Osteoblast (primary cell): ENCODE measurements at places on chromosomes 2 and 18. TPM values are rescaled to one million over a fixed set of nuclear protein-coding genes. Genes with fewer than 3 reads are reported as not detected.
A peak's percentile ranks its signal among the peaks of the same experiment; 100 is the strongest.

Gene GPR75
- 1.8 and 2.2 TPM in 2 replicates for total RNA-seq

GRCh38 chr2:211941216-211941747 lies 597.3 kb downstream of the ERBB4 start:
- DNase-seq: no peak
- H3K27me3 ChIP-seq: no peaks in the 10 kb centered on the region
- no peaks in the 10 kb centered on the region for H3K36me3 ChIP-seq
- H3K4me3 ChIP-seq: no peak overlapping the region

Gene PROM2
- 0.29 and 0.36 TPM in 2 replicates for total RNA-seq

DNA sequence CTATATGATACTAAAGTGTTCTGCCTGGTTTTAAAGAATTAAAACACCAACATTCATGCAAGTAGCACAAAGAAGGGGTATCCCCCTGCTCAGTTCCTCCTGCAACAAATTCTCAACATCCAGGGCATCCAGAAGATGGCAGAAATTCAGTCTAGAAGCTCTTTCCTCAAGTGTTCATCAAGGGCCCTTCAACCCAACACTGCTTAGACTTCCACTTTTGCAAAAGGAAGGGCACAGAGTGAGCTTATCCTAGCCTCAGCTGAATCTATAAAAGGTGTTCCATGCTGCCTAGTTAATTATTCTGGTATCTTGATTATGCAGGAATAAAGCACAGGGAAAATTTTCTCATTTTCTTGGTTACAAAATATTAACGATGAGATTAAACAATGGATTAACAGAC lies 275.8 kb upstream of the CRIM1 start:
- no peaks in the 10 kb centered on the region for H3K4me1 ChIP-seq
- no peaks in the 10 kb centered on the region for H3K36me3 ChIP-seq
- no peaks in the 10 kb centered on the region for H3K27me3 ChIP-seq
- no peak overlapping the region for H3K4me3 ChIP-seq

Gene TNFAIP6
- 43.1 and 61.6 TPM in 2 replicates for total RNA-seq

Gene SLC11A1
- total RNA-seq: 0.29 and 0.36 TPM in 2 replicates

DNA sequence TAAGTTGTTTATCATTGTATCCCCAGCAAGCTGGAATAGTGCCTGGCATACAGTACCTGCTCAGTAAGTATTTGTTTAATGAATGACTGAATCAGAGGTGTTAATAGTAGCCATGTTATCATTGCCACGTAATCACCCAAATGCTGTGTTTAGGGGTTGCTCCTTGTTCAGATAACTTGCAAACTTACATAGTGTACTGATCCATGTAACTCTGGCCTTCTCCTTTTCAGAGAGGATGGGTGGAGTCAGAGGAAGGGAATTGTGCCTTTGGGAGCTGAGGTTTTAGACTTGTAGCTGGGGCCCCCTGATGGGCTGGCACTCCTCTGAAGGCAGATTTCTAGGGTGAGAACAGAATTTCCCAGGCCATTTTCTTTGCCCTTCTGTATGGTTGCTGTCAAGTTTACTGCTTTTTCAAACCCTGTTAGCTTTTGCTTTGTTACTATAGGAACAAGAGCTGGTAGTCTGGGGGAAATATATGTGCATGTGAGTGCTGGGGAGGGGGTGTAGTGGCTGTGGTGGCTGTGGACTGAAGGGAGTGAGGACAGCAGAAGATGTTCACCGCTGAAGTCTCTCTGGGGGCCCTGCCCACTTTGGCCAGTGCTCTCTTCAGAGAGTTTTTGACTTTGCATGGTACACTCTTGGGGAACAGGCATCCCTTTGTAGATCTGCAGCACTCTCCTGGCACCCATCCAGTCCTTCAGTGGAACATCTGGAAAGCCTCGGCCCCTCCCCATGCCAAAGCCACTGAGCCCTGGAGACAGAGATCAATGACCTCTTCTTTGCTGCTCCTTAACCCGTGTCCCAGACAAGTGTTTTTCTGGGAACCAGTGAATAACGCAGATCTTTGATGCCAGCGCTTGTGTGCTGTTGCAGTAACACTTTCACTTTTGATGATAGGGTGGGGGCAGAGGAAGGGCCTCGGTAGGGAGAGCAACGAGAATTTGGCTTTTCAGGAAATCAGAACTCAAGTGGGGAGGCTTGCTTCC lies 209.0 kb downstream of the PRKCE start:
- no peaks in the 10 kb centered on the region for H3K36me3 ChIP-seq
- H3K27me3 ChIP-seq: no peaks in the 10 kb centered on the region
- H3K4me1 ChIP-seq: peaks cover 15% of the 10 kb centered on the region
- DNase-seq: peak; percentile 59

- no peak overlapping the region for H3K27ac ChIP-seq
- peaks cover 2% of the 10 kb centered on the region for H3K4me1 ChIP-seq
- H3K27me3 ChIP-seq: peaks cover 15% of the 10 kb centered on the region
- DNase-seq: no peak
Measured at GRCh38 chr2:38514603-38515154, 88.0 kb downstream of the HNRNPLL start.

- H3K36me3 ChIP-seq: no peaks in the 10 kb centered on the region
- no peak overlapping the region for H3K27ac ChIP-seq
- H3K4me3 ChIP-seq: no peak overlapping the region
Measured at GRCh38 chr2:207248702-207249377, 83.1 kb upstream of the KLF7 start.

Gene SH2D6
- total RNA-seq: under 0.01 TPM in 1 of 2 replicates, not detected in the other

Gene IL1F10
- not detected in 2 replicates for total RNA-seq

DNA sequence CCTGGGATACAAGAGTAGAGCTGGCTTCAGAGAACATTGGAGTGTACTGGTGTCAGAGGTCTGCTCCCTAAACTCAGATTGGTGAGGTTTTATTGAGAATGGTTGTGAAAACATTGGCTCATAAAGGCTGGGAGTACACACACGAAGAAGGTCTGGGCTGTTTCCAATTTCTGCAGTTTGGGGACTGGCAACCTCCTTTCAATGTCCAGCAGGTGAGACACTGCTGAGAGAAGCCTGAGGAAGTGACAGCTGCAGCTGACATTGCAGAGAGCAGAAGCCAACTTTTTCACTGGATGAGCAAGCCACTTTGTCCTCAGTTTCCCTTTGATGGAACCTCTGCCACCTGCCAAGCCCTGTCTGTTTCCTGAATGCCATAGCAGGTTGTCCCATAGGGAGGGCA lies 346.6 kb upstream of the SPRED2 start:
- no peak overlapping the region for H3K27ac ChIP-seq
- H3K4me3 ChIP-seq: no peak overlapping the region
- no peaks in the 10 kb centered on the region for H3K36me3 ChIP-seq
- no peaks in the 10 kb centered on the region for H3K4me1 ChIP-seq
- no peaks in the 10 kb centered on the region for H3K27me3 ChIP-seq

Gene NEUROD1
- not detected in 2 replicates for total RNA-seq

DNA sequence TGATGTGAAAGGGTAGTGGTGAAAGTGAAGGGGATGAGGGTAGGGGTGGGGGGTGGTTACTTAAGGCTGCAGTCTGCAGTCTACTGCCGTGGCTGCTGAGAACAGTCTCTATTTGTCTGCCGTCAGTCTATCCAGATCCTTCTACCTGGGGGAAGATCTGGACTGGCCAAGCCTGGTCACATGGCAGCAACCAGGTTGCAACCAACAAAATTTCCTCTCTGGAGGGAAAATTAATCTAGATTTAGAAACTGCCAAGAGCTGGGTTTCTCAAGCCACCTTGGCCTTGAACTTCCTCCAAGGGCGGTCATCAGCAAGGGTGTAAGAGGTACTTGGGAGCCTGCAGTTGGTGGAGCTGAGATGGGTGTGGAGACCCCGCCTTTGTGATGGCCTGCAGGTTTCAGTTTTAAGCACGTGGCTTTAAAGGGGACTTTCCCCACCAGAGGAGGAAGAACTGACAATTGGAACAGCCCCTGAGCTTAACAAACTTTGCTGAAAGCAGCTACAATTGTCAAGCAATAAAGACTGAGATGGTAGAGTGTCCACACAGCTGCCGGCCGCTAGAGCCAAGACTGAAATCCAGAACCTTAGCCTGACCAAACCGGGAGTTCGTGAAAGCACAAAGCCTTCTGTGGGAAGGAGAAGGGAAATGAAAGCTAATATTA lies 31.4 kb upstream of the KCMF1 start:
- no peaks in the 10 kb centered on the region for H3K36me3 ChIP-seq
- no peaks in the 10 kb centered on the region for H3K27me3 ChIP-seq
- H3K27ac ChIP-seq: no peak overlapping the region
- no peak overlapping the region for H3K4me3 ChIP-seq
- H3K4me1 ChIP-seq: peaks cover 5% of the 10 kb centered on the region
- no peak for DNase-seq

DNA sequence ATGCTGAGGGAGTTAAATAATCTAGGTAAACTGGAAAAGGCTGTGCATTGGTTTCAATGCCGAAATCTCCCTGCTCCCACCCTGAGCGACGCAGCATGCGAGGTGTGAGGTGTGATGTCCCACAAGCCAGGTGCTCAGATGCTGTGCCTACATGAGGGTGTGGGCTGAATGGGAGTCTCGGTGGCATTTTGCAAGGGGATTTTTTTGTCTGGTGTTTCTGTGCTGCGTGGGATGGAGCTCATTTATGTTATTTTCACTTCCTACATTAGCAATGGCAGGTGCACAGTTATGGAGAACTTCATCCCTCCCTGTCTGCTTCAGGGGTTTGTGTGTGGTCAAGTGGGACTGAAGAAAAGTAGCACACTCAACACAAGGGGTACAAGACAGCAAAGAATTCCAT lies 110.2 kb upstream of the CCDC68 start:
- no peaks in the 10 kb centered on the region for H3K4me1 ChIP-seq
- H3K4me3 ChIP-seq: no peak overlapping the region
- no peak for DNase-seq
- no peak overlapping the region for H3K27ac ChIP-seq
- H3K27me3 ChIP-seq: peaks cover 6% of the 10 kb centered on the region
- H3K36me3 ChIP-seq: no peaks in the 10 kb centered on the region

GRCh38 chr18:62388855-62389760 lies 64.0 kb downstream of the TNFRSF11A start:
- DNase-seq: peak; percentile 66
- H3K4me3 ChIP-seq: no peak overlapping the region
- H3K27ac ChIP-seq: no peak overlapping the region

Gene DUSP2
- total RNA-seq: 2.7 and 3.3 TPM in 2 replicates

- H3K27ac ChIP-seq: no peak overlapping the region
- no peak overlapping the region for H3K4me3 ChIP-seq
- H3K27me3 ChIP-seq: no peaks in the 10 kb centered on the region
- no peaks in the 10 kb centered on the region for H3K4me1 ChIP-seq
- no peaks in the 10 kb centered on the region for H3K36me3 ChIP-seq
Measured at GRCh38 chr2:159326569-159327255, 40.2 kb upstream of the WDSUB1 start.

GRCh38 chr2:238158018-238158508 lies 707 bp upstream of the ERFE start:
- H3K4me3 ChIP-seq: no peak overlapping the region
- no peaks in the 10 kb centered on the region for H3K36me3 ChIP-seq
- H3K27me3 ChIP-seq: peaks cover 1% of the 10 kb centered on the region
- no peaks in the 10 kb centered on the region for H3K4me1 ChIP-seq
